ENCODE measurements at places on chromosomes 13 and 19. TPM values are rescaled to one million over a fixed set of nuclear protein-coding genes. Genes with fewer than 3 reads are reported as not detected.

DNA sequence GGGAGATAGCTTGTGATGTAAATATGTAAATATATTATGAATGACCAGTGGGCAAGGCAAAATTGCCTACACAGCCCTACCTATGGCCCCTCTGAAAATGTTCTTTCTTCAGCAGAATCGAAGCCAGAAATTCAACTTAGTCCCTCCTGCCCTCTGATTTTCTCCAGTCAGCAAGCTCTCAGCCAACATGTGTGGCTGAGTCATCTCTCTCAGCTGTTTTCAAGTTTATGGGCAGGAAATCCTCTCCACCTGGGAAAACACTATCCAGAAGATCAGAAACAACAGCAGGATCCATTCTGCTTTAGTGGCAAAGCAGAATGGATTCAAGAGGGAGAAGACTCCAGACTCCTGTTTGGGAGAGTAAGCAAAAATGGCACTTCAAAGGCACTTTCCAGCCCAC, 8.9 kb upstream of the ZNF527 start:
- H3K4me3 ChIP-seq, result no peak overlapping the region
- no peaks in the 10 kb centered on the region for H3K4me1 ChIP-seq
- no peaks in the 10 kb centered on the region for H3K27me3 ChIP-seq
- no peak overlapping the region for H3K27ac ChIP-seq
- no peak for DNase-seq

DNA sequence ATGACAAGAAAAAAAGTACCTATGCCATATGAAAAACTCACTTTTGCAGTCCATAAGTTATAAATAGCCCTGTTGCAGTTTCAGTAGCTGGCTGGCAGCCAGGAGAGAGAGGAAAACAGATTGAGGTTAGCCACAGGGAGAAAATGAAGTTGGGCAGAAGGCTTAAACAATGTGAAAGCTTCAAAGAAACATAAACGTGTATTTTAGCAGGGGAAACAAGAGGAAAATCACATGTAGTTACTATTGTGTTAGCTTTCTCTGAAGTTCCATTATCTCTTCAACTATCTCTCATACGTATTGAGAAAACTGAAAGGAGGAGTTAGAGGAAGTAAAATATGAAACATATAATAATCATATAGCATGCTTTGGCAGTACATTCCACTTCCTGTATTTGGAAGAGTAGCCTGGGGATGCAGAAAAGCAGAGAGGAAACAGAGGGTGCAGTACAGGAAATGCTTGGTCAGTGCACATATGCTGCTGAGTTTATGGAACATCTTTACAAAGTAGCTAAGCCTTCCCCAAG, 1551.1 kb downstream of the EFNB2 start:
- H3K4me1 ChIP-seq, result no peaks in the 10 kb centered on the region
- DNase-seq, result peak; percentile 34
- no peaks in the 10 kb centered on the region for H3K36me3 ChIP-seq
- no peak overlapping the region for H3K4me3 ChIP-seq

Gene SMIM44
- not detected for total RNA-seq

Gene OR7A5
- total RNA-seq, result not detected

DNA sequence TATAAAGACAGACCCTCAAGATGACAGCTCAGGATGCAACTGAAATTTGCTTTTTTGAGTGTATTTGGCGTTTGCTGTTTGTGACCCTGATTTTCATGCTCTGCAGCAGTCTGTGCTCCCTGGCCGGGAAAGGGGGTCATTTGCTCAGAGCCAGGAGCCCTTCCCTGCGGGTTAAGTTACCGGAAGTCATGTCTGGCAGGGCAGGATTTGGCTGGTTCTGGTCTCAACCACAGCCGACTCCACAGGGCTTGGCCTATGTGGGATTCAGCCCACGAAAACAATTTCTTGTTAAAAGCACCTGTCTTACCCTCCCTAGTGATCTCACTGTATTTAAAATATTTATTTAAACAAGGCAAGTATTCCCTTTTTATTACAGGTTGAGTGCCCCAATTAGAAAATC, 22.6 kb downstream of the MCF2L start:
- no peak overlapping the region for H3K27ac ChIP-seq
- no peaks in the 10 kb centered on the region for H3K27me3 ChIP-seq
- no peaks in the 10 kb centered on the region for H3K4me1 ChIP-seq
- no peaks in the 10 kb centered on the region for H3K36me3 ChIP-seq

Gene CD22
- 6.6 TPM for total RNA-seq

GRCh38 chr13:101331731-101332130, 84.6 kb downstream of the NALCN start:
- no peaks in the 10 kb centered on the region for H3K27me3 ChIP-seq
- no peaks in the 10 kb centered on the region for H3K4me1 ChIP-seq
- no peak for DNase-seq
- H3K36me3 ChIP-seq, result no peaks in the 10 kb centered on the region
- no peak overlapping the region for H3K4me3 ChIP-seq

GRCh38 chr19:17721821-17722220, 2.5 kb downstream of the MAP1S start:
- H3K27ac ChIP-seq, result no peak overlapping the region
- peaks cover 10% of the 10 kb centered on the region for H3K4me1 ChIP-seq
- no peak for DNase-seq
- peaks cover 6% of the 10 kb centered on the region for H3K27me3 ChIP-seq

DNA sequence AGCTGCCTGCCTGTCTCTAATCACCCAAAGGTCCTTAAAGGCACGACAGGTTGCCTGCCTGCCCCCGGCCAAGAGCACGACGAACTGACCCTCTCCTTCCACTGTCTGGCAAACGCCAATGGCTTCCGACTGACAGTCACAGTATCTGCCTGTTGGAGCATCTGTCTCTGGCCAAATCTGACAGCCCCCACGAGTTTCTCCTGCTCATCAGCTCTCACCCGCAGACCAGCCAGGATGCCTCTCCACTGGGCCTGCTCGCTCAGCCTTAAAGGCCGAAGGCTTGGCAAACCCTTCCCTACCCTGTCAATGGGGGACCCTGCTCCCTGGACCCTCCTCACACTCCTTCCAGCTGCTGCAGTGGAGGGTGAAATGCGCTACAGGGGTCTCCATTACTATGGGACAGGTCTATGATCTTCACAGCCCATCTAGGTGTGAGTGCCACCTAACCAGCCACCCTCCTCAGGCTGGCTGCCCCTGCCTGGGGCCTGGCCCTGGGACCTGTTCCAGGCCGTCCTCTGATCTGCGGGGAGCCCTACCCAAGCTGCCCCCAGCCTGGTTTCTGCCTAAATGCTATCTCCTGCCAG, 932 bp downstream of the FAM83E start:
- H3K27ac ChIP-seq, result no peak overlapping the region
- H3K27me3 ChIP-seq, result peaks cover 2% of the 10 kb centered on the region
- H3K4me1 ChIP-seq, result peaks cover 13% of the 10 kb centered on the region
- no peak overlapping the region for H3K4me3 ChIP-seq
- H3K36me3 ChIP-seq, result peaks cover 21% of the 10 kb centered on the region

DNA sequence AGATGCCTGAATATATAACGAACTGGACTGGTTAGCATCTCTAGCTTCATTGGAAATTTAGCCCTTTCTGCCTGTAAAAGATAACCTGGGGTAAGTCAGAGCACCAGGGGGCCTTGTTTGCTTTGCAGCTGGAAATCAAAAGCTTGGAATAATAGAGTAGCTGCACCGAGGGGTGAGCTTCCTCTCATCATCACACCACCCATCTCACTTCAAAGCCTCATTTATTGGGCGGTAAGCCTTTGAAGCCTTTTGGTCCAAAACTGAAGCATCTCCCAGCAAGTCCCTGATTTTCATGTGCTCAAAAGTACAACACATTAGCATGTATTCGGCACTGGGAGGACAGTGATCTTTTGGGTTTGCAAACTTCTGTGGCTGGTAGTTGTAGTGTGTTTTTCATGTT, 405.1 kb downstream of the FOXO1 start:
- no peak for DNase-seq
- no peaks in the 10 kb centered on the region for H3K36me3 ChIP-seq
- no peak overlapping the region for H3K4me3 ChIP-seq
- no peaks in the 10 kb centered on the region for H3K4me1 ChIP-seq
- no peak overlapping the region for H3K27ac ChIP-seq

Gene ZNF567
- total RNA-seq, result 19.1 TPM

DNA sequence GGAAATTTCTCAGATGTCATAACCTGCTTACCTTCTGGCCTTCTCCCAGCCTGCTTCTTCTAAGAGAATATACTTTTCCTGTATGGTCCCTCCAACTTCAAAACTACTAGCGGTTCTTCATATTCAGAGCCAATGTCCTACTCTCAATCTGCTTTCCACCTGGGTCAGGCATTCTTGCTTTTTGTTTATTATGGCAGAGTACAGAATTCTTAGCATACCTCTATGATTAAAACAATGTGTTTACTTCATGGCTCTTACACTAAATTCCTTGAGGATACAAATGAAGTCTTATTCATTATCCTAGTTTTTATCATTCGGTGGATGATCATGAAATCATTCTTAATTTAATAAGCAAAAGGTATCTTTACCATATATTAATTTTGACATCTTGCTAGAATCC, 484.2 kb upstream of the SLITRK1 start:
- H3K36me3 ChIP-seq, result no peaks in the 10 kb centered on the region
- no peaks in the 10 kb centered on the region for H3K27me3 ChIP-seq
- DNase-seq, result no peak
- H3K27ac ChIP-seq, result no peak overlapping the region
- no peaks in the 10 kb centered on the region for H3K4me1 ChIP-seq

DNA sequence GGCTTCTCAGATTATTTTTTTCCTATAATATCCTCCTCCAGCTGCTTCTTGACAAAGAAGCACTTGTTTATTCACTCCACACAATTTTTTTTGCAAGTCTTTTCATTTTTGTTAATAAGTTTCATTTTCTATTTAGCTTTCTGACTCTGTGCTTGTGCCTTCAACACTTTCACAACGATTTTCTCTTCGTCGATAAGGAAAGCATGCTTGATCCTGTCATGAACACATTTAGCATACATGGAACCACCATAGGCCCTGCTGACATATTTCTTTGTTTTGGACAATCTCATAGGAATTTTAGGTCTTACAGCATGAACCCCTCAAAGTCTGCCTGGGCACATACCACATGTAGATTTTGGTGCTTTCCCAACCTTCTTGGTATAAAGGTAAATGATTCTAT, 346.0 kb downstream of the KCNRG start:
- H3K36me3 ChIP-seq, result no peaks in the 10 kb centered on the region
- H3K27ac ChIP-seq, result no peak overlapping the region
- H3K4me1 ChIP-seq, result no peaks in the 10 kb centered on the region
- no peak overlapping the region for H3K4me3 ChIP-seq
- DNase-seq, result no peak
- H3K27me3 ChIP-seq, result no peaks in the 10 kb centered on the region

DNA sequence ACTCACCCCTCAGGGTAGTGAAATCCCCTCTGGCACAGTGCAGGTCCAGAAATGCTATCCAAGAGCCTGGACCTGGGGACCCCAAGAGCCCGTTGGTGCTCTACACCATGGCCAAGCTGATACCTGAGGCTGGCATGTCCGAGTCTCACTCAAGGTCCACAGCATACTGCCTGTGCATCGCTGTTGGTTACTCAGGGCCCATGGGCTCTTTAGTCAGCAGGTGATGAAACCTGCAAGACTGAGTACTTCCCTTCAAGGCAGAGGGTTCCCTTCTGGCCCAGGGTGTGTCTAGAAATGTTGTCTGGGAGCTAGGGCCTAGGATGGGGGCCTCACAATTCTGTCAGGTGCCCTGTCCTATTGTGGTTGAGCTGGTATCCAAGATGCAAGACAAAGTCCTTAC, 19.6 kb upstream of the KBTBD7 start:
- no peak for DNase-seq
- no peak overlapping the region for H3K4me3 ChIP-seq
- H3K4me1 ChIP-seq, result no peaks in the 10 kb centered on the region
- no peaks in the 10 kb centered on the region for H3K27me3 ChIP-seq

Gene ZNF579
- 5.4 TPM for total RNA-seq

- H3K27ac ChIP-seq, result no peak overlapping the region
- no peaks in the 10 kb centered on the region for H3K4me1 ChIP-seq
- H3K27me3 ChIP-seq, result no peaks in the 10 kb centered on the region
- no peak for DNase-seq
- H3K36me3 ChIP-seq, result no peaks in the 10 kb centered on the region
- no peak overlapping the region for H3K4me3 ChIP-seq
Observed at GRCh38 chr13:101382086-101382485, 34.2 kb downstream of the NALCN start.

- no peak for DNase-seq
- H3K27me3 ChIP-seq, result no peaks in the 10 kb centered on the region
- H3K27ac ChIP-seq, result no peak overlapping the region
- H3K4me3 ChIP-seq, result no peak overlapping the region
- H3K36me3 ChIP-seq, result no peaks in the 10 kb centered on the region
Observed at GRCh38 chr13:93420206-93420605, 193.6 kb downstream of the GPC6 start.

GRCh38 chr13:31322026-31322425, 122.3 kb downstream of the B3GLCT start:
- peaks cover 9% of the 10 kb centered on the region for H3K36me3 ChIP-seq
- no peak for DNase-seq
- no peak overlapping the region for H3K27ac ChIP-seq
- H3K27me3 ChIP-seq, result no peaks in the 10 kb centered on the region
- H3K4me1 ChIP-seq, result no peaks in the 10 kb centered on the region
- no peak overlapping the region for H3K4me3 ChIP-seq

- H3K4me1 ChIP-seq, result no peaks in the 10 kb centered on the region
- H3K27ac ChIP-seq, result no peak overlapping the region
- DNase-seq, result no peak
Observed at GRCh38 chr19:31451686-31452330, 102.6 kb upstream of the TSHZ3 start.

Gene S1PR2
- 9.8 TPM for total RNA-seq

- H3K27me3 ChIP-seq, result no peaks in the 10 kb centered on the region
- no peak overlapping the region for H3K4me3 ChIP-seq
- H3K36me3 ChIP-seq, result no peaks in the 10 kb centered on the region
- no peaks in the 10 kb centered on the region for H3K4me1 ChIP-seq
Observed at GRCh38 chr13:26623125-26623524, 65.6 kb downstream of the WASF3 start.

DNA sequence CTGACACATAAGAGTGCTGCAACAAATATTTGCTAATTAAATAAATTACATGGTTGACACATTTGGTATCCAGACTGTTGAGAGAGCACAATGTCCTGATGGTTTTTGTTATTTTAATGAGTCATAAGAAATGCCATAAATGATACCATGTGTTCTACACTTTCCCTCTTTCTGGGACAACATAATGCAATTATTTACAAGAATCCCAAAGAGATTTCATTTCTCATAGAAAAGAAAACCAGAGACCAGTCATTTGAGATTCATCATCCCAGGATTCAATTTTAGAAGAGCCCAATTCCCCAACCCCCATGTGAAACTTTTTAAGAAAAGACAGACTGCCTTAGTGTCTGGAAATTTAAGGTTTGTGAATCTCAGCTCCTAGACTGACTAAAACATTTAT, 399.6 kb downstream of the DCT start:
- no peaks in the 10 kb centered on the region for H3K27me3 ChIP-seq
- H3K4me3 ChIP-seq, result no peak overlapping the region
- no peak for DNase-seq
- no peaks in the 10 kb centered on the region for H3K4me1 ChIP-seq
- no peaks in the 10 kb centered on the region for H3K36me3 ChIP-seq

GRCh38 chr19:1394252-1395193, 6.8 kb downstream of the GAMT start:
- H3K4me3 ChIP-seq, result no peak overlapping the region
- H3K36me3 ChIP-seq, result peaks cover 28% of the 10 kb centered on the region
- no peak for DNase-seq
- no peaks in the 10 kb centered on the region for H3K4me1 ChIP-seq
